ENCODE measurements at places on chromosomes 2 and 18. TPM values are rescaled to one million over a fixed set of nuclear protein-coding genes. Genes with fewer than 3 reads are reported as not detected.

DNA sequence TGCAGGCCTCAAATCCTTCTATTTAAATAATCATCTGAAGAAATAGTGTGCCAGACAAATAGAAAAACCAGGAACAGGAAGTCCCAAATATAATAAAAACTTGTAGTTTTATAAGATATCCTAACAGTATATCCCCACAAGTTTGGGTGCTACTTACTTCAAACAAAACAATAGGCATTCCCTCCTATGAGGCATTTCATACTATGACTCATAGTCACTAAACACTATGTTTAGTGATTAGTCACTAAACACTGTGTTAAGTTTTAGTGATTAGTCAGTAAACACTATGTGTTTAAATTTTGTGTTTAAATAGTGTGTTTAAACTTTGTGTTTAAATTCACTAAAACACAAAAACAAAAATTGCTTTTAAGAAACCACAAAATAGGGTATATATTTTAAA lies 407.0 kb upstream of the CDH19 start:
- H3K36me3 ChIP-seq, result no peaks in the 10 kb centered on the region
- H3K4me1 ChIP-seq, result no peaks in the 10 kb centered on the region
- H3K4me3 ChIP-seq, result no peak overlapping the region

DNA sequence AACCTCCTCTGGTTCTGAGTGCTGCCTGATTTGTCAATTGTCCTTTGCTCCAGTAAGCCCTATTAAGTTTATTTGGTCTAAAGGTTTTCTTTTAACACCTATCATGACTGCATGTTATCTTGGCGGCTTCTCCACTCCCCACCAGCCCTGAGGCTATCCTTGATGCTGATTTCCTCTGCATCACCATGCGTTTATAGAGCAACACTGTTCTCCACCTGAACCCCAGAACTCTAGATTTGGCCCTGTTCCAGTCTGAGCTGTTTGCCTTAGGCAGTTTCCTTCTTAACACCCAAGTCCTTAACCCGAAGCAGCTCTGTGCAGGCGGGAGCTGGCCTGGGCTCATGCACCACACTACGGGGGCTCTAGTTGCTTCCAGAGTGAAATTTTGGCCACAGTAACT lies 98.2 kb upstream of the NPAS2 start:
- no peaks in the 10 kb centered on the region for H3K27me3 ChIP-seq
- no peak overlapping the region for H3K27ac ChIP-seq
- no peak for DNase-seq
- H3K4me3 ChIP-seq, result no peak overlapping the region
- no peaks in the 10 kb centered on the region for H3K36me3 ChIP-seq

- H3K27ac ChIP-seq, result no peak overlapping the region
- H3K4me1 ChIP-seq, result peaks cover 48% of the 10 kb centered on the region
- H3K27me3 ChIP-seq, result no peaks in the 10 kb centered on the region
- H3K36me3 ChIP-seq, result no peaks in the 10 kb centered on the region
Measured at GRCh38 chr2:108936866-108937265, 52.2 kb downstream of the EDAR start.

- no peaks in the 10 kb centered on the region for H3K27me3 ChIP-seq
- no peak overlapping the region for H3K4me3 ChIP-seq
- no peak for DNase-seq
- no peaks in the 10 kb centered on the region for H3K36me3 ChIP-seq
- no peaks in the 10 kb centered on the region for H3K4me1 ChIP-seq
Measured at GRCh38 chr2:230691005-230691647, 21.5 kb upstream of the CAB39 start.

GRCh38 chr2:28004086-28004485 lies 113.6 kb downstream of the BABAM2 start:
- H3K27ac ChIP-seq, result no peak overlapping the region
- H3K4me3 ChIP-seq, result no peak overlapping the region
- H3K36me3 ChIP-seq, result no peaks in the 10 kb centered on the region

DYNAP gene
- total RNA-seq, result not detected

DNA sequence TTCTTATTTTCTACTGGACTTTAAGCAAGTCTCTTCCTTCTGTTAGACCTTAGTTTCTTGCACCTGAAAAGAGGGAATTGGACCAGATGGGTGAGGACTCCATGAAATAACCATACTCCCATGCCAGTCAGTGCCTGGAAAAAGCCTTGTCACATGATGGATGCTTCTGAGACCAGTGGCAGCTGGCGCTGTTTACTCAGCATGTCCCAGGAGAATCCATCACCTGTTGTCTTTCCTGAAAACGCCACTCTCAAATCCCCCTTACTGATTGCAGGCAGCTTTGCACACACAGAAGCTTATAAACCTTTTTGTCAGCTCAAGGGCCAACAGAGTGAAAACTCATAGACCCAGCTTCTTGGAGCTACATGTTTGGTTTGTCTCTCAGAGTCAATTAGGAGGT lies 117.6 kb downstream of the POLE4 start:
- H3K4me3 ChIP-seq, result no peak overlapping the region
- no peak for DNase-seq
- H3K27me3 ChIP-seq, result no peaks in the 10 kb centered on the region
- no peaks in the 10 kb centered on the region for H3K36me3 ChIP-seq

All from spinal cord (tissue), 10 donors.